ENCODE measurements at places on chromosomes 2 and 18. TPM values are rescaled to one million over a fixed set of nuclear protein-coding genes. Genes with fewer than 3 reads are reported as not detected.
A peak's percentile ranks its signal among the peaks of the same experiment; 100 is the strongest.

GRCh38 chr2:11406267-11406957 is 59.5 kb downstream of the E2F6 start:
- no peak for DNase-seq

DNA sequence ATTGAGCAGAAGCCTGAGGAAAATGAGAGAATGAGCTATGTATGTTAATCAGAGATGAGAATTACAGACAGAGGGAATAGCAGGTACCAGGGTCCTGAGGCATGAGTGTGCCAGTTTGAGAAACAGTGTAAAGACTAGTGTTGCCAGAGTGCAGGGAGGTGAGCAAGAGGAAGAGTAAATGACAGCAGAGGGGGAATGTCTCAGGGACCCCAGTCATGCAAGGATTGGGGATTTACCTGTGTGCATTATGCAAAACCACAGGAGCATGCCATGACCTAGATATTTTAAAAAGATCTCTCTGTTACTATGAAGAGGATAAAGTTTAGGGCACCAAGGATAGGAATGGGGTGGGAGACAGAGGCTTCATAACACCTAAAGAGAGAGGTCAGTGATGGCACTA is 72.1 kb downstream of the TTC32 start:
- DNase-seq: no peak

Gene ARID5A
- polyA plus RNA-seq: 12.9 TPM

DNA sequence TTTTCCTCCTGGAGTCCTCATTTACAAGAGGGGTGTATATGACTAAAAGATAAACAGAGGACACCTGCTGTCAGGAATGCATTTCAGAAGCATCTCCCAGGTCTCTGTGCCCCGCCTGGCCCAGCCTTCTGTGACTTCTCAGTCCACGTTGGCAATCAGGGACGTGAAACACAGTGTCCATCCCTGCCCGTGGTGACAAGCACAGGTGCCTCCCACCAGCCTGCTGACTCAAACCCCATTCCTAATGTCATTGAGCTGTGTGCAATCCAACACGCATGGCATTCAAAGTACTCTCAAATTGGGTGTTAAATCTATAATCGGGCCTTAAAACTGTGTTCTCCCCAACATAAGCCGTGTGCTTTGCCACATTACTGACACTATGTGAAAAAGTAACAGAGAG is 343.2 kb downstream of the EIPR1 start:
- no peak for DNase-seq

GRCh38 chr2:191657977-191658376 is 20.0 kb upstream of the NABP1 start:
- DNase-seq: no peak

DNA sequence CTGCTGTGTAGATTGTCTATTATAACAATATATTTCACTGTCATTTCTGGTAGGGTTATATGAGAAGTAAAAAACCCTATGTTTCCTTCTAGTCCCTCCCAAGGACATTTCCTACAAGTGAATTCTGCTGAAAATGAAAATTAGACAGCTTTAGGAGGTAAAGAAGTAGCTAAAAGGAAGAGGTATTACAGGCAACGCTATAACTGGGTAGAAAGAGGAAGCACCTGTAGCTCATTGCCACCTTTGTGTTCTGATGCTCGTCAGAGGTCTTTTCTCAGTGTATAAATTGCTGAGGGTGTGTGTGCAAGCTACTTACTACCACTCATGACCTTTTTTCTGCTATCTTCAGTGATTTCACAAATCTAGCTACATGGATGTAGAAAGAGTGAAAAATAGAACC is 1.4 kb downstream of the DNAJC10 start:
- no peak for DNase-seq

GRCh38 chr2:113136828-113137775 is 9.7 kb downstream of the IL1RN start:
- no peak for DNase-seq

DNA sequence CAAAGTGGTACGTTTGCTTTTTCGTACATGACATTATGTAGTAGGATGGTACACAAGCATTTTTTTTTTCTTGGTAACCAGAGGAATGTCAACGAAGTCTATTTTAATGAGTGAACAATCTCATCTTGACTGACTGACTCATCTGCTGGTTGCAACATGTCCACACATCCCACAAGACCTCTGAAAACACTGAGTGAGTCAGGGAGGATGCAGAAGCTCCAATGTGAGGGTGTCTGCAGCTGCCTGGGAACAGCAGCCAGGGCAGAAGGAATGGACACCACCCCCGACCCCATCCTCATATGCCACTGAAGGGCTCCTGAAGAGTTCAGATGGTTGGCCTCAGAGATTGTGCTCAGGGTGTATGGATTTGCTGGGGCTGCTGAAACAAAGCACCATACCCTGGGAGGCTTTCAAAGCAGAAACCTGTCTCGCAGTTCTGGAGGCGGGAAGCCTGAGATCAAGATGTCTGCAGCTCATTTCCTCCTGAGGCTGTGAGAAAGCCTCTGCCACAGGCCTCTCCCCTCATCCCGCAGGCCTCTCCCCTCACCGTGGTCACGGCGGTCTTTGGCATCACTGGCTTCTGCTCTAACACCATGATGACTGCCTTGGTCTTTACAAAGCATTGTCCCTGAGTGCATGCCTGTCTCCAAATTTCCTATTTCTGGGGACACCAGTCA is 124.6 kb downstream of the LRATD1 start:
- DNase-seq: no peak

DNA sequence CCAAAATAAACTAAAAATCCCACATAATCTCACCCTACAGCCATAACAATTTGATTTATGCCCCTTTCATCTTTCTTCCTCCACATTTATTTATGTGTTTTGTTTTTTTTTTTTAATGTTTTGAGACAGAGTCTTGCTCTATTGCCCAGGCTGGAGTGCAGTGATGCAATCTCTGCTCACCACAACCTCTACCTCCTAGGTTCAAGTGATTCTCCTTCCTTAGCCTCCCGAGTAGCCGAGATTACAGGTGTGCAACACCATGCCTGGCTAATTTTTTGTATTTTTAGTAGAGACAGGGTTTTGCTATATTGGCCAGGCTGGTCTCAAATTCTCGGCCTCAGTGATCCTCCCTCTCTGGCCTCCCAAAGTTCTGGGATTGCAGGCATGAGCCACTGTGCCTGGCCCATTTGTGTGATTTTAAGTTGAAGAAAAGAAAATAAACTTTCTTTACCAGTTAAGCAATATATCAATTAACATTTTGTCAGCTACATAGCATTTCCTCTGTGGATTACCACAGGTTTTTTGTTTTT is 35.9 kb upstream of the LPIN2 start:
- no peak for DNase-seq

- no peak for DNase-seq
Observed at GRCh38 chr2:206521115-206521514, 77.8 kb downstream of the ADAM23 start.

- DNase-seq: no peak
Observed at GRCh38 chr18:36843784-36844183, 14.9 kb downstream of the KIAA1328 start.

- DNase-seq: no peak
Observed at GRCh38 chr2:202909394-202910192, 1.9 kb downstream of the WDR12 start.

GRCh38 chr2:9777081-9777480 is 66.2 kb upstream of the TAF1B start:
- DNase-seq: no peak

- DNase-seq: no peak
Observed at GRCh38 chr18:79439628-79440023, 43.9 kb downstream of the NFATC1 start.

- no peak for DNase-seq
Observed at GRCh38 chr2:179243046-179243445, 21.6 kb downstream of the SESTD1 start.

GRCh38 chr2:169172151-169172735 is 102.9 kb downstream of the DHRS9 start:
- DNase-seq: no peak

GRCh38 chr18:65372904-65373303 is 377.9 kb upstream of the CDH7 start:
- DNase-seq: no peak

GRCh38 chr2:39515273-39515896 is 78.3 kb upstream of the MAP4K3 start:
- no peak for DNase-seq

GRCh38 chr2:97701851-97702465 is 11.4 kb upstream of the ZAP70 start:
- no peak for DNase-seq

DNA sequence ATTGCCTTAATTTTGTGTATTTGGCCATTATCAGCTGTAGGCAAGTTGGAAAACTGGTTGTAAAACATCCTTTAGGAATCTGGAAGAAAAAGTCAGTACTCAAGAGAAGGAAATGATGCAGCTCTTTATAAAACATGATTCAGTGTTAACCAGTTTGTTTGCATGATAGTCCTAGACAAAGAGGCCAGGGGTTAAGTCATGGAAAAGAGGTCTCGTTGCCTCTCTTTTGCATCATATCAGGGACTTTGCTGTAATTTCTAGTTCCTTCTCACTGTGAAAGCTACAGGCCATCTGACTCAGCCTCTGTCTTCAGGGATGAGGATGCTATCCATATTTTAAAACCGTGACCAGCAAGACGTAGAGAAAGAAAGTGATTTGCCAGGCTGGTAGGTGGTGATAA is 38.0 kb downstream of the NPAS2 start:
- no peak for DNase-seq

Gene CRYGC
- polyA plus RNA-seq: not detected

Gene MAIP1
- polyA plus RNA-seq: 52.3 TPM

DNA sequence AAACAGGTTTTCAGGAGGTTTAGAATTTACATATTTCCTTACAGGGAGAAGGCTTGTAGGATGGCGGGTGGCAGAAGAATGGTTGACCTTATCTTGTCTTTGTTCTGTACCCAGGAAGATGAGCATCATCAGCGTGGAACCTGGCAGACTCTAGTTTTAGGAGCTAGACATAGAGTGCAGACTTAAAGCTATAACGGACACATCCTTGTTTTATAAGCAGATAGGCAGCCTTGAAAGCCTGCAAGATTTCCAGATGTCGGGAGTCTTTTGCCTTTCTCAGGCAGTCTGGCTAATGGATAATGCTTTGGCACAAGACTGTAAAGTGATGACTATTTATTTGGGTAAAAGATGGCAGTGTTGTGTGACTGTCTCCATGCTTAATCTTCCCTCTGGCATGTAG is 11.7 kb downstream of the AQP12B start:
- DNase-seq: no peak

Gene ASAP2
- polyA plus RNA-seq: 2.0 TPM

Gene SAG
- polyA plus RNA-seq: not detected

- DNase-seq: no peak
Observed at GRCh38 chr2:120509991-120510735, 164.2 kb downstream of the INHBB start.

DNA sequence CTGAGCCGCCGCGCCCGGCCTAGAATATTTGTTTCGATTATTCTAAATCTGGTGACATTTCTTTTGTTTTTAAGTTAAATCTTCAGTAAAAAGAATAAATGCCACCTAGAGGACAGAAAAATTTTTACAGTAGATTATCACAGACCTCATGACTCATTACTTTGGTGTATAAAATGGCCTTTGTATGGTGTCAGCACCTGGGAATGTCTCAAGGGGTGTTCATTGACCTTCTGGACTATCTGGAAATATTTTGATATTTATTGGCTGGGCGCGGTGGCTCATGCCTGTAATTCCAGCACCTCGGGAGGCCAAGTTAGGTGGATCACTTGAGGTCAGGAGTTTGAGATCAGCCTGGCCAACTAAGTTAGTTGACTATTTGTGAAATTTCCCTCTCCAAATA is 30.3 kb upstream of the SLC30A6 start:
- DNase-seq: no peak

- DNase-seq: no peak
Observed at GRCh38 chr18:55214534-55214933, 255.3 kb upstream of the CCDC68 start.

DNA sequence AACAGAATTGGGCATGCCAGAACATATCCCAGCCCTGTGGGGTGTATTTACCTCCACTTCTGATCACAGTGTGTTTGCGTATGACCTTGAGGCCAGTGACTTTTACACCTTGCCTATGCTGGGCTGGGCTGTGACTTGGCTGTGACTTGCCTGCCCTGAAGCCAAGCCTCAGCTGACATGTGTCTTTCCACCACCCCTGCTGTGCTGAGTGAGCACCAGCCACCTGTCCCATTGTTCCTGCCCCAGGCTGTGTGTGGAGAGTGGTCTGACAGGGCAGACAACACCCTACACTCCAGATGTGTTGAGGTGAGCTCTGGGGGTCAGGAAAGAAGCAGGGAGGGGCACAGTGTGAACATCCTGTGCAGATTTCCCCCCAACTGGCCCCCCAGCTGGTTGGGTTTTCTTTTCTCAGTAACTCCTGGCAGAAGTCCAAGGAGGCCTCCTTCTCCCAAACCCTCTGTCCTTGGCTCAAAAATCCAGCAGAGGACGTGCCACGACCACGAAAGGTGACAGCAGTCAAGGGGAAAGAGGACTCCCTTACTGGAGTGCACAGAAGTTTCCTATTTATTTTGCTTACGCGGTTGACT is 5.1 kb upstream of the STEAP3 start:
- peak; percentile 80 for DNase-seq

Measured in psoas muscle (tissue), 8 donors.